ENCODE measurements at places on chromosomes 11 and 22.
A peak's percentile ranks its signal among the peaks of the same experiment; 100 is the strongest.

DNA sequence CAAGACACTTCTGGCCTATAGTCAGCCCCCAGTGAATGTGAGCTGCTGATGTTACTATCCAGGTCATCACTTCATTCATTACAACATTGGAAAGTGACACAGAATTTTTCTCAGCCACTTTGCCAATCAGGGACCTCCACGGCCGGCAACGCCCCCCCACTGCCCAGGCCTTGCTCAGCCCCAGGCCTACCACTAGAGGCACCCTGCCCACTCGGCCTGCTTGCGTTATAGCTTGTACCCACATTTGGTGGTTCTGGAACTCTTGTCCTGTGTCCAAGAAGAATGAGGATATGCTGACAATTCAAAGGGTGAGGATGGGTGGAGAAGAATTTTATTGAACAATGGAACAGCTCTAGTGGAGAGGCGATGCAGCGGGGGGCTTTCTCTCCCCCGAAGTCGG is 96.2 kb downstream of the TSPAN18 start:
- DNase-seq = peak; percentile 22

DNA sequence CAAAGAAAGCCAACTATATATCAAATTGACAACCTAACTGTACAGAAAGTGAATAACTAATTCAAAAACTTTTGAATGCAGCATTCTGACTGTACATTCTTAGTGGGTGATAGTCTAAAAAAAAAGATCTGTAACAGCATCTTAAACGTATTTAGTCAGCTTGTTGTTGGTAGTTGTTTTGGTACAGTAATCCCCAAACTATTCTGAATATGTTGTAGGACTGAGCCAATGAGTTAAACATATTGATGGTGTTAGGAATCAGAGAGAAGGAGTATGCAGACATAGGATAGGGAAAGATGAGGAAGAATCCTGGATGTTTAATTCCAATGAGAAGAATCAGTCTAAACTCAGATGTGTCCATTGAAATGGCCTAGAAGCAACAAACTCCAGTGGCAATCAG is 41.9 kb upstream of the KIRREL3 start:
- DNase-seq = no peak

DNA sequence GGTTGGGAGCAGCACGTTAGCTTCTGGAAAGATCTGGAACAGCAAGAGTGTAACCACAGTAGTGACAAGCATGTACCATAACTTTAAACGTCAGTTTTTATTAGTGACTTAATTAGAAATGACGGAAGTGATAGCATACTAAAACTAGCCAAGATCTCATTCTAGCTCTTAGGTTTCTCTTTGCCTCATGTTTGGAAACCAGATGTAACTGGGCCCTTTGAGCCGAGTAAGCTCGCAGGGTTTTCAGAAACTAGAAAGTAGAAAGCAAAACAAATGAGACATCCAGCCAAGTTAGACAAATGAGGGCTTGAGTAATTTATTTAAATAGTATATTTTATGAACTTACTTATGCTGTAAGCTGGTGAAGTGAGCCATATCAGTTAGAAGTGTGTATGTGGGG is 40.2 kb upstream of the SLC5A12 start:
- no peak for DNase-seq

DNA sequence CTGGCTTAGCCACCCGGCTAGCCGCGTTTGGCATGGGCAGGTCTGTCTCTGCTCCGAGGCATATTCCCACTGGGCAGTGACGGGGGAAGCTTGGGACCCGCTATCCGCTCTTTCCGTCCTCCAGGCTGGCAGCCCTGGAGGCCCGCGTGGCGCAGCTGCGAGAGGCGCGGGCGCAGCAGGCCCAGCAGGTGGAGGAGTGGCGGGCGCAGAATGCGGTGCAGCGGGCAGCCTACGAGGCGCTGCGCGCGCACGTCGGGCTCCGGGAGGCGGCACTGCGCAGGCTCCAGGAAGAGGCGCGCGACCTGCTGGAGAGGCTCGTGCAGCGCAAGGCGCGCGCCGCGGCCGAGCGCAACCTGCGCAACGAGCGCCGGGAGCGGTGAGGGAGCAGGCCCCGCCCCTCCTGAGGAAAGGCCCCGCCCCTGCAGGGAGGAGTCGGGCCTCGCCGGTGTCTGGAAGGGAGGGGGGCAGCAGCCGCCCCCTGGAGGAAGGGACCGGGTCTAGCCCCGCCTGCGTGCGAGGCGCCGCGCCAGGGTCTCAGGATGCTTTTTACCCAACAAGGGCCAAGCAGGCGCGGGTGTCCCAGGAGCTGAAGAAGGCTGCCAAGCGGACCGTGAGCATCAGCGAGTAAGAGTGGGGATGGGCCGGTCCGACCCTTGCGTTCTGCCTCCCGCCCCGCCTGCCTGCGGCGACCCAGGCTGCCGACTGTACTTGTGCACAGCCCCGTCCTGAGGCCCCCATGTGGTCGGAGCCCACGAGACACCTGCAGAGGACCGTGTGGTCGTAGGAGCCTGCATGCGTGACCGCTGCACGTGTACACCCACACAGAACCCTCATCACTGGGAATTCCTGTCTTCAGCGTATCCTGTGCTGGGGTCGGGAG is 7.9 kb downstream of the ATG16L2 start:
- DNase-seq = peak; percentile 86

DNA sequence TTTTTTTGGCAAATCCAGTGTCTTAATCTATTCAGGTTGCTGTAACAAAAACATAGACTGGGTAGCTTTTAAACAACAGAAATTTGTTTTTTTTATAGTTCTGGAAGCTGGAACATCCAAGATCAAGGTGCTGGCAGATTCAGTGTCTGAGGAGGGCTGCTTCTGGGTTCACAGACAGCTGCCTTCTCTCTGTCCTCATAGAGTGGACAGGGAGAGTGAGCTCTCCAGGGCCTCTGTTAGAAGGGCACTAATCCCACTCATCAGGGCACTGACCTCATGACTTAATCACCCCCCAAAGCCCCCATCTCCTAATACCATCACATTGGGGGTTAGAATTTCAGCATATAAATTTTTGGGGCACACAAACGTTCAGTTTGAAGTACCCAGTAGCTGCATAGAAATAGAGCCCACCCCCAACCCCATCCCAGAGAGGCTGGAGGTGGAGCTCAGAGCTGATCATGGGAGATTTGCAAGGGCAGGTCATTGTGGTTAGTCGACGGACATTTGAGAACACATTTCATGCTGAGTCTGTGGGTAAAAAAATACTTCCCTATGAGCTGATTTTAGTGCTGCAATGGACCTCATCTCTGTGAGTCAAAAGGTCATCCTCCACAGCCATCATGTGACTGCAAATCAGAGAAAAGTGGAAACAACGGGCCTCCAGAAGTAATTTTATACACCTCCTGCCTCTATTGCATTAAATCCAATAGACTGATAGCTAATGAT is 203.1 kb upstream of the CADM1 start:
- no peak for DNase-seq

DNA sequence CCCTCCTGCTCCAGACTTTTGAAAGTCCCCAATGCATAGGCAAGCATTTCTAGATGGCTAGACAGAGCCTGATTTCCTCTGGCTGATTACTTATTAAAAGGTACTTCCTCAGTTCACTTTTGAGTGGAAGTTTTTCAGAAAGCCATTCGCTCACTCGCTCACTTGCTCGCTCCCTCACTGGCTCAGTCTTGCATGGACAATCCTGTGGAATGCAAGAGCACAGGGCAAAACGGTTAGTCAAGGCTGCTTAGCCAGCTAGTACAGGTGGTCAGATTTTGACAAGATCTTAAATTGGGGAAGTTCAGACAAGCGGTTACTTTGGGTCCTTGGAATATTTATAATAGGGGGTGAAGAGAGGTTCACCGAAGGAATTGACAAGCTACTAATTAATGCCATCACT is 101.0 kb downstream of the ARL14EP start:
- DNase-seq = no peak

DNA sequence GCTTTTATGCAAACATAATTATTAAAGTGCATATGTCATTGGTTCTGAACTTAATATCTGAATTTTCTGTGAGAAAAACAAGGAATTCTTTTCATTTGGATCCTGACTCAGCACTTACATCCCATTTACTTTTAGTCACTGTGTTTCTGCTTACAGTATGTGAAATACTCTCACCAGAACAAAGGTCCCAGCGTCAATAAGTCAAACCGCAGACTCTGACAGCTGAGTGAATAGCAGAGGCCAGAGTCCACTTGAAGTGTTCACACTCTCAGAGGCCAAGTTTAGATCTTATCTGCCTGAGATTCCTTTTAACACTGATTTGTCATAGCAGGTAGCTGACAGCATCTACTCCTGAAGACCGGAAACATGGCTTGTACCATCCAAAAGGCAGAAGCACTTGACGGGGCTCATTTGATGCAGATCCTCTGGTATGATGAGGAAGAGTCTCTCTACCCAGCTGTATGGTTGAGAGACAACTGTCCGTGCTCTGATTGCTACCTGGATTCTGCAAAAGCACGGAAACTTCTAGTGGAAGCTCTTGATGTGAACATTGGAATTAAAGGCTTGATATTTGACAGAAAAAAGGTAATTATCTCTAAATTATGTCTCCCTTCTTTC is 14.6 kb downstream of the BBOX1 start:
- no peak for DNase-seq

DNA sequence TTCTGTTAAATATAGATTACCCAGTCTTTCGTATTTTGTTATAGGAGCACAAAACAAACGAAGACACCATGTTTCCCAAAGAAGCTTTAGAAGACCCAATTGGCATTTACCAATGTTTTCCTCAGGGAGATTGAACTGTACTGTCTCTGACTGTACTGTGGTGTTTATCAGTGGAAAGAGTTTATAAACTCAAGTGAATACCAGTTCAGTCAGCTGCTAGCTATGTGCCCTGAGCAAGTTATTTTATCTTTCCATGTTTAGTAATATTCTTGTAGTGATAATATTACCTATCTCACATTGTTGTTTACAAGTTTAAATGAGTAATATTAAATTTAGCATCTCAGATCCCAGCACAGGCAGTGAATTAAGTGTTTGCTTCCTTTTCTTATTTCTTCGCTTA is 773.2 kb downstream of the KCNA4 start:
- no peak for DNase-seq

- peak; percentile 18 for DNase-seq
These were observed 13.5 kb downstream of the MS4A6A start for GRCh38 chr11:60169264-60169915.

DNA sequence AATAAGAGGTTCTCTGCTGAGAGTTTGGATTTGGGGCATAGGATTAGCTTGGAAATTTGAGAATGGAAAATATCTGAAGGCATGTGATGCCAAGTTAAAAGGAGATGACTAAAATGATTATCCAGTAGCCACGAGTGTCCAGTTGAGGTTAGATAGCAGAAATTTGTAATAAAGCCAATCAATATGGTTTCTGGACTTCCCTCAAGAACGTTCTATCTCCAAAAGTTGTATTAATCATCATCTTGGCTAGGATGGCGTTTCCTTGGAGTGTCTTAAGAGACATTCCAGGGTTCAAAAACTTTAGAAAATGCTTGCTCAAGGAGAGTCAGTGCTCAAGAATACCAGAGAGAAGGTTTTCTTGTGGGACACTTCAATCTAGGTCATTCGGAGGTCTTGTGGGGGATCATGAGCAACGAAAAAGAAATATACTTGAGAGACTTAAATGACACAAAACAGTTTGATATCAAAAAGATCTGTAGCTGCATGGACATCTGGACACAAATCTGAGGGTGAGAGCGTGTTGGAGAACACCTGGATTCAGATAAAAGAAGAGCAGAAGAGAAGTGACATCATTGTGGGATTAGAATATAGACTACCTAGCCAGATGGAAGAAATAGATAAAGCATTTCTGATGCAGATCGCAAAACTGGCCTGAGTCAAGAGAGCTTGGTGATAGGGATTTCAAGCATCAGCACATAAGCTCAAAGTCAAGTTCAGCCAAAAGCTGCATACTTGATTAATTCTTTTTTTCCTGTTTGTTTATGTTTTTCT is 97.7 kb downstream of the ARFGAP2 start:
- DNase-seq = no peak

DNA sequence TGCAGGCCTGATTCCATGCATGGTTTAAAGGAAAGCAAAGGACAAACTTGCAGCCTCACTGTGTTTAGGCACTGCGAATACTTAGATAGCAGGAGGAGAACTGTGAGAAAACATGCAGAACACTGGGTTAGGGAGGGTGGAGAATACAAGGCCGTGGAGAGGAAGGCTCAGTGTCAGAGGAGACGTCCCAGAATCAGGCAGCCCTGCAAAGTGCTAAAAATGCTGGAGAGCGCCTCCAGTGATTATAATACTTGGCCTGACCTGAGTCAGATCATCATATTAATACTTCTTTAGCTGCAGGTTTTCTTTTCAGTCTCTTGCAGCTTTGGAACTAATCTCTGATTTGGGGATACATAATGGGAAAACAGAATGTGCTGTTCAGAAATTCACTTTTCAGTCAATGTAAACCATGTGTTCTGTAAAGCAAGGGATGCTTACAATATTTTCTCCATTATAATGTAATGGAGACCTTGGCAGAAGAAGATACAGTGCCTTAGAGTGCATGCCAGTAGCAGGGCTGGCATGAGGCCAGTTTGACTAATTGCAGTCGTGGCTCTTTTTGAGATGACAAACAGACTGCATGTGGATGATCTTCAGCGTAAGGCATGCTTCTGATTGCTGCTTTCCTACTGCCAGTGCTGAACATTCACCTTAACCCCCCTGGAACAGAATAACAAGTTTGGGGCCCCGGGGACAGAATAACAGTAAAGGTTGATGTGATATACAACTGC is 16.8 kb downstream of the EXT2 start:
- DNase-seq = no peak

DNA sequence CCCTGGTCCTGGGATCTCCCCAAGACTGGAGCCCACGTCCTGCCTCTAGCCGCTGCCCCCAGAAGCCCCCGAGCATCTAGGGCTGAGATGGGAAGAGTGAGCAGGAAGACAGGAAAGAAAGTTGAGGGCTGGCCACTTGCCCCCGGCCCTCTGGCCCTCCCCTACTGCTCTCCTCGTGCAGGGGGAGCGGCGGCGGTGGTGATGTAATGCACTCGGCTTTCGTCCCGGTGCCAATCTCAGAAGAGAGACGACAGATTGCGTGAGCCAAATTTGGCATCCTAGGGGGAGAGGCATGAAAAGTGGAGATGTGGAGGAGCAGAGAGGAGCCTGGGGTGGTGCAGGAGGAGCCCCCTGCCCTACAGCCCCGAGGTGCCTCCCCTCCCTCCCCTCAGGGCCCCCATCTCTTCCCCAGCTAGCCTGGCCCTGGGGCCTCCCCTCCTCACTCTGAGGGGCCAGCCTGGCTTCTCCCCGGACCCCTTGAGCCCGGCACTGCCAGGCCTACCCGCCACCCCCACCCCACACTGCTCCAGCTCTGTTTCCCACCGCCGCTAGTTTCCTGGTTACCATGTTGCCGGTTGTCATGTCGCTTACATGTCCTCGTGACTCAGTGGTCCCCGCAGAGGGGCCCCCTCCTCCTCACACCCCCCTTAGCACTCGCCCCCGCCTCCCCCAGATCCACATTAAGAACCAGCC is 2.5 kb downstream of the KCNJ4 start:
- DNase-seq = no peak

- DNase-seq = no peak
These were observed 23.8 kb downstream of the MYBPC3 start for GRCh38 chr11:47328449-47329390.
